NCI-H2227 treated with DMSO at 0.1 percent for 48 hours (cell line): ENCODE measurements at places on chromosomes 3 and 15.

- no peak for DNase-seq
These were observed 23.4 kb upstream of the ANKDD1A start for GRCh38 chr15:64888336-64888735.

DNA sequence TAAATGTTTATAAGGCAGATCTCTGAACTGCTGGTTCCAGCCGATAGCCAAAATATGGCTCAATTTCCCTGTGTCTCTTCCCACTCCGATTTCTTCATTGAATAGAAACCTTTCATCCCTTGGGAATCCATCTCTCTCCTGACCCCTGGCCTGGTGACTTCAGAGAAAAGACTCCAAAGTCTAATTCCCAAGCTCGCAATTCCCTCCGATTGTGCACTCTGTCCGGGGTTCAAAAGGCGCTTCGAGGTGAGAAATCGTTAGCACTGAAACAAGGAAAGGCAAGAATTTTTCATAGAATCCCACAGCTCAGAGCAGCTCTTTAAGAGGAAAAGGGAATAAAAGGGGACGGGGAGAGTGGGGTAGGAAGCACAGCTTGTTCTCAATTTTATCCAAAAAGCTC, 18.4 kb upstream of the RAD18 start:
- DNase-seq, result no peak

DNA sequence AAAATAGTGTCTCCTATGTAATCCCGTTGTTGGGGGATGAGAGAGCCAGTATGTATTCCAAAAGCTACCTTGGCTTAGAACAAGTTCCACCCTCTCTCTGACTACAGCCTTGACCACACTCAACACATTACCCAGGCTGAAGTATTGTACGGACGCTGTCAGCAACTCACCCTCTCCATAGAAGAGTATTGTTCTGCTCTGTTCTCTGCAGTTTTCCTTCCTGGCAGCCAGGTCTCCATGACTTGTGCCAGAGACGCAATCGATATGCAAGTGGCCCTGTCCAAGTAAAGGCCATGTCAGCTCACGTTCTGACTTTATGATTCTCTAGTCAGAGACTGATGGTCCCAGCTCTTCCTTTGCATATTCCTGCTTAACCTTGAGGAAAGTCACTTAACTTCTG, 164.1 kb upstream of the SLCO3A1 start:
- DNase-seq, result no peak

GRCh38 chr3:155604126-155604525, 140.7 kb downstream of the PLCH1 start:
- no peak for DNase-seq

DNA sequence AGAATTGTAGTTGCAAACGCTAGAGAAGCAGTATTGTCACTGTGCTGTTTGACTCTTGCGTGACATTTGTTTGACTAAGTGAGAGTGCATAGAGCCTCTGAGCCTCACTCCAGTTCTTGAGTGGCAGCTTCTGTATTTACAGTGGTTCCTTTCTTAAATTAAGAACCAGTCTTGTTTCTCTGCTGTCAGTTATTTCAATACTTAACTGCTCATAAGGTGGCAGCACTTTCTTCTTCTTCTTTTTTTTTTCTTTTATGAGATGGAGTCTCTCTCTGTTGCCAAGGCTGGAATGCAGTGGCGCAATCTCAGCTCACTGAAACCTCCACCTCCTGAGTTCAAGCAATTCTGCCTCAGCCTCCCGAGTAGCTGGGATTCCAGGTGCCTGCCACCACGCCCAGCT, 372.1 kb downstream of the LPP start:
- no peak for DNase-seq

DNA sequence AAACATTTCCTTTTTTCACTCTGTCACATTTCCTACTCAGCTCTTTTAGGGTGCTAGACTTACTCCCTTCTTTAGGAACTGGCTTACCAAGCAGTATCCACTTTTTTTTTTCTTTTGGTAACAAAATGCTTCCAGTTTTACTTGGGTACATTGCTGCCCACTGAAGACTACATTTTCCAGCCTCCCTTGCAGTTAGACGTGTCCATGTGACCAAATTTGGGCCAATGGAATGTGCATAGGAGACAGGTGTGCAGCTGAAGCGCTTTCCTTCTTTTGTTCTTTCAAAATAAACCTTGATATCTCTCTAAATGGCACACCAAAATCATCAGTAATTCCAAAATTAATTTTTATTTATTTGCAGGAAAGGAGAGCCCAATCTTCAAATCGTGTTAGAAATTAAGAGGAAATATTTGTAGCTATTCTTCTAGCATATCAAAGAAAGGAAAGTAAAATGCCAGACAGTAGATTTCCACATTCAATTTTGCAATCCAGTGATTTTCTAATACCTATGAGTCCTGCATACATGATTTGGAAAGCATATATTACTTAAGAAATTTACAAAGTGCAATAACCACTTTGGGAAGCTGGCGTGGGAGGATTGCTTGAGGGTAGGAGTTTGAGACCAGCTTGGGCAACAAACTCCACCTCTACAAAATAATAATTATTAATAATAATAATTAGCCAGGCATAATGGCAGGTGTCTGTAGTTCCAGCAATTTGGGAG, 422.0 kb upstream of the FRG2C start:
- no peak for DNase-seq

DNA sequence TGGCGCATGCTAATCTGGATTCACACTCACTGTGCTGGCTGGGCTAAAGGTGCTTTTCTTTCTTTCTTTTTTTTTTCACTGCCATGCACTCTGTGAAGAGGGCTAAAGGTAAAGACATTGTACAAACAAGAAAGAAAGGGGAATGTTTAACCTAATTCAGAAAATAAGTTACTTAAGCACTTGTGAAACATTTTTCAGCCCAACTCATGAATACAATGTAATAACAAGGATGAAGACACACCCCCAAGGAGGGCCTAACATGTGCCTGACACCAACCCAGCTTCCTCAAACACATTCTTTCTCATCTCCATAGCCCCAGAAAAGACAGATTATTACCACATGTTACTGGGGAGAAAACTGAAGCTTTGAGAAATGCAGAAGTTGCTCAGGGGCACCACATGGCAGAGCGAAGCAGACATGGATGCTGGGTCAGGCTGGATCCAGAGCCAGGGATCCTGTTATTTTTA, 5.7 kb downstream of the STIMATE start:
- no peak for DNase-seq

DNA sequence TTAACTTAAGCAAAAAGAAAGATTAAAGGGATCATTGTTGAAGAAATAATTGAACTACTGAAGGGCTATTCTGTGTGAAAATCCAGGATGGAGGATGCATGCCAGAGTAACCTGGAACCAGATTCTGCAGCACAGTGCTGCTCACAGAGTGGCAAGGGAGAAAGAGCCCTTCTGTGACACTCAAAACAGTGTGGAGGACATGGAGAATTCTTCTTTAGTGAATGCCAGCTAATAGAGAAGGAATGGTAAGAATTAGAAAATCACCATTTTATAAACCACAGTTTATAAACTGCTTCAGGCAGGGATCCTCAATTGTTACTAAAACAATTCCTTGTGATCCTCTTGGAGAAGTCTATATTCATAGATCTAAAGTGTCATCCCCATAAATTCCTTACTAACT, 70.4 kb upstream of the ARHGEF26 start:
- DNase-seq, result no peak

DNA sequence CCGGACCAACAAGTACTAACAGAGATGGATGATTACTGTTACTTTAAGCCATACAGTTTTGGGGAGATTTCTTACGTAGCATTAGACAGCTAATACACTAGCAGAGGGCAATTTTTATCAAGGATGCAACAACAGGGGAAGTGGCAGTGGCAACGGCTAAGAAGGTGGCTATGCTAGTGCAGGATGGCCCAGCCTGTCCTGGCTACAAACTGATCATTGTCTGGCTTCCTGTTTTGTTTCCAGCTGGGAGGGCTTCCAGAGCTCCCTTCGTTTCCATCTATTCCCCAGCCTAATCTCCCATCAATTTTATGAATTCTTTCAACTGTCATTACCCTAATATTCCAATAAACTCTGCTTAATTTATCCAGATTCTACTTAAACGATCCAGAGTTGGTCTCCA, 16.0 kb upstream of the PLA2G4F start:
- DNase-seq, result no peak

GRCh38 chr3:111739311-111739911, 119.7 kb upstream of the PHLDB2 start:
- no peak for DNase-seq

- DNase-seq, result no peak
These were observed 17.4 kb upstream of the ADPGK start for GRCh38 chr15:72800833-72801481.

DNA sequence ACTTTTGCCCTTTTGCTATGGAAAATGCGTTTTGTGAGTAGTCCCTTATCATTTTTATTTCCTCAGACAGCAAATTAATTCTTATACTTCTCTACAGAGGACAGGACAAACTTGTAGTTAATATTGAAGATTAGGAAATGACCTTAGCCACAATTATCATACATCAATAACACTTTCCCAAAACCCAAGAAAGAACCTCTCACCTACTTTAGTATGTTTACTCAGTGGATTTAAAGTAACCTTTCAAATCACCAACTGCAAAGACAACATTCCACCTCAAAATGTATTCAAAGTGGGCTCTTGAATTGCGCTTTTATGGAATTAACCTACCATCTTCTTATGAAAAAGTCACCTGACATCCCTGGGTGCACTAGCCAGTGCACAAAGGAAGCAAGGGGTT, 107.3 kb downstream of the PLCH1 start:
- DNase-seq, result no peak

DNA sequence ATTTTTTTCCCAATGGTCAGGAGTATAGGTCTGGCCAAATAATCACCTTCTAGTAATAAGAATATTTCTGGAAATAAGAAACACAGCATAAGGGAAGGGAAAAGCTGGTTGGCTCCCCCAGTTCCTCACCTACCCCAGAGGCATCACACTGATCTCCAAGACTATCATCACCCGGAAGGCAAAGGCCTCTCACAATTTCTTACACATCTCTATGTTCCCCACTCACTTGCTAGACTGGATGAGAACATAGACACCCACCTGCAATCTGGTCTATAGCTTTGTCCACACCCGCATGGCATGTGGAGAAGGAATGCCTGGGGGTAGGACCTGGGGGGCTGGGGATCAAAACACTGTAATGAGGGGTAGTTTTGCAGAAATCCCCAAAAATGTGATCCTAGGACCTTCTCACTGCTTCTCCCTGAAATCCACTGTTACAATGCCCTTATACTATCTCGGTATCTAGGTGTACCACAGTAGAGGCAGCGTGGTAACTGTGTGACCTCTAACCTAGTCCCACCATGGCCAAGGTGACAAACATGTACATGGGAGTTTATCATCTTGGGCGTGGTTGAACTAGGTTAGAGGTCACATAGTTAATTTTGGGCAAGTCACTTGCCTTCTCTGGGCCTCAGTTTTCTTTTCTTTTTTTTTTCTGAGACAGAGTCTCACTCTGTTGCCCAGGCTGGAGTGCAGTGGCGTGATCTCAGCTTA, 29.5 kb upstream of the NRROS start:
- DNase-seq, result no peak

DNA sequence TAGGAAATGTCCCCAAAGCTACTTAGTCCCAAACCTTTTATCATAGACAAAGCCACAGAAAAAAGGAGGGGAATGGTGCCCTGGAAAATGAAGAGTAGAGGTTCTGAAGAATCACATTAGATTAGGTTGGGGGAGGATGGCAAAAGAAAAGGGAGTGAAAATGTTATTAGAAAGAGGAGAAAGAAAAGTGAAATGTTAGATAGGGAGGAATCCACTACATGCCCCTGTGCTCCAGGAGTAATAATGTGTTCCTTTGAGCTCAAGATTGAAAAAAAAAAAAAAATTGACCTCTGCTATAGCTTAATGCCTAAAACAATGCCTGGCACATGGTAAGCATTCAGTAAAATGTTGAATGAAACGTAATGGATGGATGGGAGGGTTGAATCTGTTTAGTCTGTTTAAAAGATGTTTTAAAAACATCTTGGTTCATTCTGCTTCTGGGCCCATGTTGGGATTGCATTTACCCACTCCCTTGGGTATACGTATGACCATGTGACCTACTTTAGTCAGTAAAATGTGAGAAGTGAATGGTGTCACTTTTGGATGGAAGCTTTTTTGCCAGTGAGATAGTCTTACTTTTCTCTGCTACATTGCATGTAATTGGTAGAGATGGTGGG, 19.0 kb downstream of the MAPK6 start:
- DNase-seq, result no peak

GRCh38 chr15:41827290-41827879, 507 bp upstream of the JMJD7 start:
- DNase-seq, result no peak

DNA sequence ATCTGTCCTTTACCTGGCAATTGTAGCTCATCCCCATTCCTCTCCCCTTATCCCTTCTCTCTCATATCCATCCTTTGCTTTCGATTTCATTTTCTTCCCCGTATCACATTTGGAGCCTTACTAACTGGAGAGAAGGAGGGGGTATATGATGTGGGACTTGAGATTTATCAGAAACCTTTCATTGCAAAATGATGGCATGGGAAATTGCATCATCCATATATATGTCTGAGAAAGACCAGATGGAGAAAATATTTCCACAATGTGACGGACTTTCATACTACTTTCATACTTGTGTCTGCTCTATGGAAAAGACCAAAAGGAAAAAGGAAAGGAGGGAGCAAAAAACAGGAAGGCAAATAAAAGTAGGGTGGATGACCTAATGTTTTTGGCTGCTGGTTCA, 675.2 kb downstream of the AGBL1 start:
- DNase-seq, result no peak

DNA sequence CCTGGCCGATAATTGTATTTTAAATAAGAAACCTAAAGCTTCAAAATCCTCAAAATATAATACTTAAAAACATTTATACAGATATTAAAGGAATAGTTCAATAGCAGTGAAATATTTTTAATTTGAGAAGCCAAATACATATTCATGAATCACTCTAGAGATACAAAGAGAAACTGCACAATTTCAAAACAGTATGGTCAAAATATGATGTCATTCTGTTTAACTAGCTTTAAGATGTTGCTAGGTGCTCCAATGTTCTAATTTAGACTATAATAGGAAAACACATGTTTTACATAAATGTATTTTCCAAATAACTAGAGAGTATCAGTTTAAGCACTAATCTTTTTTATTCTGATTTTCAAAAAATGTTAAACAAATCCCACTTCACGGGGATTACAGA, 10.3 kb upstream of the NRROS start:
- DNase-seq, result no peak

DNA sequence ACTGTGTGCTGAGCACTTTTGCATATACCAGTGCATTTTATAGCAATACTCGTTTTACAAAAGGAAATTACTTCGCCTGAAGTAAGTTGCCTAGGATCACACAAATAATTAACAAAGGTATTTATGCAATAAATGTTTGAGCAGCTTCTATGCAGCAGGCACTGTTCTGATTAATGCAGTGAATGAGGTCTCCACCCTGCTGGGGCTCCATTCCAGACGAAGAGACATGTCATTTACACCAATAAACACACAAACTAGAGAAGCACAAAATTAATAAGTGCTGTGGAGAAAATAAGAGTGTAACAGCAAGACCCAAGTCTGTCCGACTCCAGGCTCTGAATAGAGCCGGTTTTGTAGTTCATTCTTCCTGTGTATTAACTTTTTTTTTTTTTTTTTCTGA, 17.5 kb downstream of the NOX5 start:
- DNase-seq, result no peak

GRCh38 chr15:85329561-85330422, 50.6 kb upstream of the AKAP13 start:
- DNase-seq, result no peak

- no peak for DNase-seq
These were observed 40.1 kb upstream of the RASGRF1 start for GRCh38 chr15:79130535-79131130.
